ENCODE measurements at places on chromosomes 5 and 9.

DNA sequence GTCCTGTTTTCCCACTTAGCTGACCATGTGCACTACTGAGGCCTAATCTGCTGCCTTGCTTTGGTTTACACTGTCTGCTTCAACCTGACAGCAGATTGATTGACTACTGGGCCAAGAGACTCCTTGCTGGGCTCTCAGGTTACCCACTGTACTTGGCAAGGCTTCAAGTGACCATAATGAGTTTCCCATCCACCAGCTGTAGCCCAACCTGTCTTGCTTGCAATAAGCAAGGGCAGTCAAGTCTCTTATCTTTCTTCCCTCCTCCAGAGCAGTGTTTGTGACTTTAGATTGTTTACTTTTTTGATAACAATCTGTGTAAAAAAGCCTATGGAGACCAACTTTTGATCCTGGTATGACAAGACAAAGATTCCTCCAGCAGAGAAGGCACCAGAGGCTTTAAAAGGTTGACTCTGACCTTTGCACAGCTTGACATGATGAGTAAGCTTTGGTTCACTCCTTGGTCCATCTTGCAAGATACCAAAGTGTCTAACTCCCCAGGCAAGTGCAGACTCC is 912.3 kb upstream of the SEMA6A start:
- H3K36me3 ChIP-seq: no peaks in the 10 kb centered on the region
- H3K27ac ChIP-seq: no peak overlapping the region
- no peaks in the 10 kb centered on the region for H3K27me3 ChIP-seq
- no peaks in the 10 kb centered on the region for H3K4me1 ChIP-seq
- no peak overlapping the region for H3K4me3 ChIP-seq

DNA sequence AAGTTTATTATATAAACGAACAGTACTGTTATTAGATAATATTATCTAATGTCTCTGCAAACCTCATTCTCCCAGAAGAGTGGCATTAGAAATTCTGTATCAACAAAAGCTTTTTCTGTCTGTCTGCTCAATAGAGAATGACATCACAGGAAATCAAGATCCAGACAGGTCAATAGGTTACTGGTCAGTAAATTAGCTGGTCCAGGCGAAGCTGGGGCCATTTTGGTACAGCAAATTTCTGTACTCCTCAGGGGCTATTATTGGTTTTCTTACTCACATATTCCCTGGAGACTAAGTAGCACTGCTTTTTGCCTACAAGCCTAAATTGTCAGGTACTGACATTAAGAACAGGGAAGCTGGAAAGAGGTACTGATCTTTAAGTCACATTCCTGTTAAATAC is 80.5 kb downstream of the PLPP1 start:
- no peak overlapping the region for H3K27ac ChIP-seq
- no peaks in the 10 kb centered on the region for H3K4me1 ChIP-seq
- no peak overlapping the region for H3K4me3 ChIP-seq

GRCh38 chr9:128894764-128895163 is 12.8 kb downstream of the LRRC8A start:
- H3K36me3 ChIP-seq: no peaks in the 10 kb centered on the region
- no peak overlapping the region for H3K4me3 ChIP-seq
- H3K27ac ChIP-seq: no peak overlapping the region
- no peak for DNase-seq
- no peaks in the 10 kb centered on the region for H3K4me1 ChIP-seq

GRCh38 chr9:134236001-134236421 is 71.6 kb upstream of the RNU6ATAC start:
- H3K4me1 ChIP-seq: peaks cover 5% of the 10 kb centered on the region
- H3K27ac ChIP-seq: no peak overlapping the region
- no peaks in the 10 kb centered on the region for H3K36me3 ChIP-seq
- no peak for DNase-seq

DNA sequence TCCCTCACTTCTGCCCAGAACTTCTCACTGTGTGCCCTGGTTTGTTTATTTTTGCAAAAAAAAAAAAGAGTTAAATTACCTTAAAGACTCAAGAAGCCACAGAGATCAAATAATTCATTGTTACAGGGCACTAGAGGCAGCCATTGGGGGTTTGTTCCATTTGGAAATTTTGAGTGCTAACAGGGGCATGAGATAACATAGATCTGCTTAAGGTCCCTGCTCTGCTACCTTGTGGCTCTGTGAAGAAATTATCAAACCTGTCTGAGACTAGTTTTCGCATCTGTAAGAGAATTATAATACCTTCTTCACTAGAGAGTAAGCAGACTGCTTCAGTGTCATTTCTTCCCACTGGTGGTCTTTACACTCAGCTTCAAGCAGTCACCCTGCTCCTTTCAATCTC is 394 bp downstream of the TLR4 start:
- DNase-seq: no peak
- no peaks in the 10 kb centered on the region for H3K27me3 ChIP-seq
- peak overlapping the region; percentile 46 for H3K4me3 ChIP-seq
- no peaks in the 10 kb centered on the region for H3K36me3 ChIP-seq
- peak overlapping the region; percentile 66 for H3K27ac ChIP-seq

DNA sequence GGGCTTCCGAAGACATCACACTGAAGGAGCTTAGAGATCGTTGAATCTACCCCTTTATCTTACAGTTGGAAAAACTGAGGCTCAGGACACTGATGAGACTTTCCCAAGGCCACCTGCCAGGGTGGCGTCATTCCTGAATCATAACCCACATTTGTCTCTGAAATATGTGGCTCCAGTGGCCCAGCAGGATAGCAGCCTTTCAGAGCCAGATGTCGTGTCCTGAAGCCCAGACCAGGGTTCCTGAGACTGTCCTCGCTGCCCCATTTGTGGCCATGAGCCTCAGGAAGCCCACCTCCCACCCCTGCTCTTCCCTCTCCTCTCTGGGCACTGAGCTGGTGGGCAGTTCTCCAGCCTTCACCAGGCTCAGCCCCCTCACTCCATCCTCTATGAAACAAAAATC is 2.4 kb downstream of the HMCN2 start:
- no peak overlapping the region for H3K27ac ChIP-seq
- H3K4me1 ChIP-seq: no peaks in the 10 kb centered on the region
- H3K4me3 ChIP-seq: no peak overlapping the region

DNA sequence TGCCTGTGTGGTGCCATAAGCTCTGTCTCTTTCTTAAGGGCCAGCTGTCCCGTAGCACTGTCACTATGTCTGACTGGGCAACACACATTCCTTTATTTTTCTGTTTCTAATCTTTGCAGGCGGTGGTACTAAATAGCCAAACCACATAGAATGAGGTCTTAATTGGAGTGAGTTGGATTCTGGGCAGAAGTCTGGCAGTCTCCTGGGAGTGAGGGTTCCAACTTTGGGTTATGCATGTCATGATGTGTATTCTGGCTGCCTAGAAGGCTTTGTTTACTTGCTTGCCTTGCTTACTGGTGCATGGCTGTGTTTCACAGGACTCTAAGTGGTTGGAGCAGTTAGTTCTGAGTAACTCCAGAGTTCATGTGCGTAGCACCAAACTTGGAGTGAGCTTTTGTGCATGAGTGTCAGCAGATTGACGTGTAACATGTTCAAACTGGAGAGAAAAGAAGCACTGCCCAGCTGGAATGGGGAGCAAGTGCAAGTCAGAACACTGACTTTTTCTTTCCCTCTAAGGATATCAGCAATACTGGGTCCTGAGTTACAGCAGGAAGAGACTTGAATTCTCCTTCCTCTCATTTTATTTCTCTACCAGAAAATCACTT is 185.8 kb downstream of the PCSK1 start:
- peak overlapping the region; percentile 41 for H3K27ac ChIP-seq
- H3K4me3 ChIP-seq: no peak overlapping the region
- no peaks in the 10 kb centered on the region for H3K36me3 ChIP-seq
- no peak for DNase-seq
- H3K4me1 ChIP-seq: no peaks in the 10 kb centered on the region

DNA sequence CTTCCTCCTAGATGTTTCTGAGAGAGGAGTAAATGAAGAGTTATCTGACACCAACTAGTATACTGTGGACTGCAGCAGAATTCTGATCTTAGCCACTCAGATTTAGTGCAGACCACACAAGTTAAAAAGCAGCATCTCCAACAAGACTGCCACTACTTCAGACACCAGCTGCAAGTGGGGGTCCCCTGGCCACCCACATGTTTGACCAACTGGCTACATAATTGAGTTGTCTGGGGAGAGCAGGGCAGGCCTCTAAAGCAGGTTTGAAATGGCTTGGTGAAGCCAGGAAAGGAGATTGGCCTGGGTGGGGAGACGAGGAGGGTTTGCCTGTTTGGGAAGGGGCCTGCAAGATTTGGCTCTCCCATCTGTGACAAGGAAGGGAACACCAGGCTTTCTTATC is 40.5 kb upstream of the FAM81B start:
- DNase-seq: no peak

- no peaks in the 10 kb centered on the region for H3K36me3 ChIP-seq
- H3K4me3 ChIP-seq: no peak overlapping the region
- H3K27me3 ChIP-seq: no peaks in the 10 kb centered on the region
- H3K4me1 ChIP-seq: no peaks in the 10 kb centered on the region
- no peak overlapping the region for H3K27ac ChIP-seq
These were observed 758.5 kb upstream of the EDIL3 start for GRCh38 chr5:85143138-85143537.

DNA sequence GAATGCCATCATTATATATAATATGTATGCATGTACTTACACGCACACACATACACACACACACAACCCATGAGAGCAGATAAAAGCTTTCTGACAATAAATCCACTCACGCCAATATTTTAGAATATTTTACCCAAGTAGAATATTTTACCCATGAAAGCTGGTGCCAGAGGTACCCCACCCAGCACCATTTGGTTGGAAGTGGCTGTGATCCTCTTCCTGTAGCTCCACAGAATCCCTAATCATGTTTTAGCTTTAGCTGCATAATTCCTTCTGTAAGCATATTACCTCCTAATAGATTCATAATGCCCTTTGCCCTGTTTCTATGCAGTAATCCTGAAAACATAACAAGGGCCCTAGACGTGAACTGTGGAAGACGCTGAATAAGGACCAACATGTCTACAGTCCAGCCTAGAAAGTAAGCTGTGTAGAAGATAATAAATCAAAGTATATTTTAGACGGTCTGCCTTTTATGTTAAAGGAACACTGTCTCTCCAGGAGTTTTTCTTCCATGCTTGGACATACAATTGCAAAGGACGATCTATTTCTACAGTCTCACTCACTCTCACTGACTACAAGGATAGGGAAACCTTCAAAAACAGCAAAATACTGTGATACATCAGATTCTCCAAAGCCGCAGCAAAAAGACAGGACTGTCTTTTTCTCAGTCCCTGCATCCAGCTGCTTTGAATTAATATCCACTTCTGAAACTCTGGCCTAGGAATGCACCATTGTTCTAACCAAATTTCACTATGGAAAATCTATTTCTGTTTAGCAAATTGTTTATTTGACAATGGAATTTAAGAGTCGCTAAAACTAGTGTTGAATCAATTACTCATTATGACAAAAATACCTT is 98.2 kb downstream of the USP20 start:
- H3K27ac ChIP-seq: no peak overlapping the region
- no peak for DNase-seq
- peaks cover 11% of the 10 kb centered on the region for H3K4me1 ChIP-seq

GRCh38 chr9:88339317-88339716 is 48.9 kb upstream of the SPIN1 start:
- DNase-seq: no peak
- no peaks in the 10 kb centered on the region for H3K27me3 ChIP-seq
- H3K4me3 ChIP-seq: no peak overlapping the region
- no peaks in the 10 kb centered on the region for H3K36me3 ChIP-seq

GRCh38 chr5:142600611-142601358 is 85.1 kb downstream of the FGF1 start:
- H3K4me3 ChIP-seq: peak overlapping the region; percentile 25
- DNase-seq: peak; percentile 34
- H3K36me3 ChIP-seq: no peaks in the 10 kb centered on the region

GRCh38 chr9:7236186-7236585 is 478.4 kb downstream of the KDM4C start:
- no peak overlapping the region for H3K27ac ChIP-seq
- H3K4me1 ChIP-seq: no peaks in the 10 kb centered on the region
- H3K4me3 ChIP-seq: no peak overlapping the region
- no peaks in the 10 kb centered on the region for H3K27me3 ChIP-seq

DNA sequence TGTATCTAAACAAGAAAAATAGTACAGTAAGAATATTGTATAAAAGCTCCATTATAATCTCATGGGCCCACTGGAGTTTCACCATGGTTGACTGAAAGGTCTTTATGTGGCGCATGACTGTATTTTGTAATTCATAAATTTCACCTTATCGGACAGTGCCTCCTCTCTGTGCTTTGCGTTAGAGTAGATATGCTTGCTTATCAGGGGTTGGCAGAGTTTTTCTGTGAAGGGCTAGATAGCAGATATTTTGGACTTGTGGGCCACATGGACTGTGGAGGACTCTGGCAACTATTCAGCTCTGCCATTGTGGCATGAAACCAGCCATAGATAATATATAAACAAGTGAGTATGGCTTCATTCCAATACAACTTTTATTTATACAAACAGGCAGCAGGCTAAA is 23.2 kb downstream of the GAPVD1 start:
- H3K27ac ChIP-seq: no peak overlapping the region
- no peak for DNase-seq
- H3K4me3 ChIP-seq: no peak overlapping the region
- no peaks in the 10 kb centered on the region for H3K36me3 ChIP-seq
- no peaks in the 10 kb centered on the region for H3K4me1 ChIP-seq

DNA sequence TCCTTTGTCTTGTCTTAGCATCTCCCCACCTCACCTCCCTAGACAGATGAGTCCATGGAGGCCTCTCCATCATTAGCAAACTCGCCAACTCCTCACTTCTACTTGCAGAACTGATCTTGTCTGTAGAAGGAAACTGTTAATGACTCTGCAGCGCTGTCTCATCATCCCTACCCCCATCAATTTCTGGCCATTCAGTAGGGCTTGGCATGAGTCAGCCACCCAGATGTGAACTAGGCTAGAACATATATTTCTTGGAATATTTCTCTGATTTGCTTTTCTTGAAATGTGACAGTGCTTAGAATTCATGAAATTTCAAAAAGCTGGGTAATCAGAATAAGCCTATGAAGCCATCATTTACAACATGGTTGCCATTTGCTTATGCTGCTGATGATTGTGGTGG is 1125.0 kb upstream of the DMAC1 start:
- H3K4me1 ChIP-seq: no peaks in the 10 kb centered on the region
- H3K4me3 ChIP-seq: no peak overlapping the region
- H3K27me3 ChIP-seq: no peaks in the 10 kb centered on the region
- no peak for DNase-seq
- no peaks in the 10 kb centered on the region for H3K36me3 ChIP-seq

GRCh38 chr9:112852741-112853504 is 37.8 kb downstream of the SLC46A2 start:
- DNase-seq: no peak
- H3K36me3 ChIP-seq: no peaks in the 10 kb centered on the region
- no peak overlapping the region for H3K27ac ChIP-seq
- H3K4me3 ChIP-seq: no peak overlapping the region
- no peaks in the 10 kb centered on the region for H3K4me1 ChIP-seq

- no peak for DNase-seq
- no peaks in the 10 kb centered on the region for H3K27me3 ChIP-seq
- no peaks in the 10 kb centered on the region for H3K4me1 ChIP-seq
- no peak overlapping the region for H3K4me3 ChIP-seq
These were observed 69.6 kb upstream of the SLC30A5 start for GRCh38 chr5:69024241-69024651.

GRCh38 chr5:172717481-172718195 is 53.4 kb downstream of the DUSP1 start:
- DNase-seq: peak; percentile 18
- H3K27me3 ChIP-seq: no peaks in the 10 kb centered on the region
- peaks cover 46% of the 10 kb centered on the region for H3K4me1 ChIP-seq
- no peak overlapping the region for H3K27ac ChIP-seq
- H3K4me3 ChIP-seq: no peak overlapping the region
